ENCODE measurements at places on chromosomes 16 and 17. TPM values are rescaled to one million over a fixed set of nuclear protein-coding genes. Genes with fewer than 3 reads are reported as not detected.
A peak's percentile ranks its signal among the peaks of the same experiment; 100 is the strongest.

- no peak for DNase-seq
Measured at GRCh38 chr16:86926181-86927094, 348.1 kb downstream of the FOXL1 start.

GRCh38 chr16:55913716-55914115 lies 38.5 kb upstream of the CES5A start:
- DNase-seq = no peak

DNA sequence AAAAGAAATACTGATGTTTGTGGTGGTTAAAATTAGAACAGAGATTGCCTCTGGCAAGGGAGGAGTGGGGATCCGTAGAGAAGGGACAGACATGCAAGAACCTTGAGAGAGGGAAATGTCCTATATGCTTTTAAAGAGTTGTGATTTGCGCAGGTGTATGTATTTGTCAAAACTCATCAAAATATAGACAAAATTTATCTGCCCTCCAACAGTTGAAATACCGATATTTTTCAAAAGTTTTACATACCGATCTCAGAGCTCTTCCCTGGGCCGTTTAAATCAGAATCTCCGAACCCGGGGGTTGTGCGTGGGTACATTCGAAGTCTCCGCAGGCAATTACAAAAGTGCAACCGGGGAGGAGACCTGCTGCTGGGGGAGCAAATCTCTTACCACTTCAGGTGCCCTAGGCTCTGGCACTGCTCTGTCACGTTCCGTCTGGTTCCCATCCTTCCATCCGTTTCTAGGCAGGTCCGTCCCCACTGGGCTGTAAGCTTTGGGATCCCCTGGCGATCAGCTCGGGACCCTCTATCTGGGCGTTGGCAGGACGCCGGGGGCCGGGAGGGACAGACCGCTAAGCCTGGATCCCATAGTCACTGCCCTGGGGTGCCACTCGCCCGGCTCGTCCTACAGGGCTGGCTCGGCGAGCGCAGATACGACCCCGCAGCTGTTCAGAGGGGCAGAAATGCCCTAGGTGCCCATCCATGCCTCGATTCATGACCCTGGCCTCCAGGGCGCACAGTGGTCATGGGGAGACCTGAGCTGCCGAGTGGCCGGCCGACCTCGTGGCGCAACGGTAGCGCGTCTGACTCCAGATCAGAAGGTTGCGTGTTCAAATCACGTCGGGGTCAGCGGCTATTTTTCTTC lies 4.2 kb downstream of the BORCS6 start:
- peak; percentile 74 for DNase-seq

GRCh38 chr16:69555437-69555836 lies 10.3 kb upstream of the NFAT5 start:
- no peak for DNase-seq

DNA sequence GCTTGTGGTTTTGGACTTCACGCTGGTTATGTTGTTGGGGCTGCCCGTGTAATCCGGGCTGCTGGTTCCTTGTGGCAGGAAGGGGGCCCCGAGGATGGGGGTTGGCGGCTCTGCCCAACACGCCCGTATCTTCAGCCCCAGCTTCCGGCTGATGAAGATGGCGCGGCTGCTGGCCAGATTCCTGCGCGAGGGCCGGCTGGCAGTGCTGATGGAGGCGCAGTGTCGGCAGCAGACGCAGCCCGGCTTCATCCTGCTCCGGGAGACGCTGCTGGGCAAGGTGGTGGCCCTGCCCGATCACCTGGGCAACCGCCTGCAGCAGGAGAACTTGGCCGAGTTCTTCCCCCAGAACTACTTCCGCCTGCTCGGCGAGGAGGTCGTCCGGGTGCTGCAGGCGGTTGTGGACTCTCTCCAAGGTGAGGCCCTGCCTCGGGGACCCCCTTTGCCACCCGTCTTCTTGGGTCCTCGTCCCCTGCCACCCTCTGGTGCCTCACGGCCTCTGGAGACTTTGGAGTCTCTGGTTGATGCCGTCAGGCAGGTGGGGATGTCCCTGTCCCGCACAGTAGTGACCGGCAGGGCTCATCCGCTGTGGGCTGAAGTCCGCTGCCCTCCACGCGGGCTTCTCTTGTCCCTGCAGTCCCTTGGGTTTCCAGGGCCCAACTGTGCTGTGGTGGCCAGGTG lies 2.2 kb downstream of the TELO2 start:
- DNase-seq = no peak

DNA sequence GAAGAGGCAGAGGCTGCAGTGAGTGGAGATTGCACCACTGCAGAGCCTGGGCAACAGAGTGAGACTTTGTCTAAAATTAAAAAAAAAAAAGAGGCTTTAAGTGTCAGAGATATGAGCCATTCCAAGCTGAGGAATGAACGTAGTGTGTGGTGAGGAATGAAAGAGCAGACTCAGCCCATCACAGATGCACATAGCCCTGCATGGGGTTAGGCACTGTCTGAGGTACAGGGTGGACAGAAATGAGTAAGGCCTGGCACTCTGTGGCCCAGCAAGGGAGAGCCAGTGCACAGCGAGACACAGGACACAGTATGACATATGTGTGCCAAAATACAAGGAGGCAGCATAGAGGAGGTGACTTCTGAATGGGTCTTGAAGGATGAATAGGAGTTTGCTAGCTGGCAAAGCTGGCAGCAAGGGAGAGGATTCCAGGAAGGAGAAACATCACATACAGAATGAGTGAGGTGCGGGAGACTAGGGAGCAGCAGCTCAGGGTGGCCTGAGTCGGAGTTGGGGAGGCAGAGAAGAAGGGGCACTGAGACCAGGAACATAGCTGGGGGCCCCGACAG lies 8.7 kb upstream of the ZNF469 start:
- no peak for DNase-seq

- no peak for DNase-seq
Measured at GRCh38 chr17:962670-963069, 16.9 kb downstream of the NXN start.

GRCh38 chr17:61465550-61466237 lies 13.5 kb downstream of the TBX4 start:
- no peak for DNase-seq

DNA sequence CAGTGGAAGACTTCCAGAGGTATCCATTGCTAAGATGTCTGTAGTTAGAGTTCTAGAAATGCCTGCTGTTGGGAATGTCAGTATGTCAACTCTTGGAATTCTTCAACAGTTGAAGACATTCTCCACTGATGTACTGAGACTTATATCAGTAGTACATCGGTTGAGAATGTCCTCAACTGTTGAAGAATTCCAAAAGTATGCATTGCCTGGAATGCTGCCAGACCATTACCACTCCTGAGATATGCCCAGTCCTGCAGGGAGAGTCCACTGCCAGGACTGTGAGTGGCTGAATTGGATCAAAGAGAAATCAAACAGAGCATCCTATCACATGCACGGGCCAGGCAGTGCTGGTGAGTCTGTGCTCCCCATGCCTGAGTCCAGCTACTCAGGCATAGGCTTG lies 42.0 kb downstream of the IL21R start:
- DNase-seq = no peak

- no peak for DNase-seq
Measured at GRCh38 chr16:79850348-79850747, 249.8 kb upstream of the MAF start.

DNA sequence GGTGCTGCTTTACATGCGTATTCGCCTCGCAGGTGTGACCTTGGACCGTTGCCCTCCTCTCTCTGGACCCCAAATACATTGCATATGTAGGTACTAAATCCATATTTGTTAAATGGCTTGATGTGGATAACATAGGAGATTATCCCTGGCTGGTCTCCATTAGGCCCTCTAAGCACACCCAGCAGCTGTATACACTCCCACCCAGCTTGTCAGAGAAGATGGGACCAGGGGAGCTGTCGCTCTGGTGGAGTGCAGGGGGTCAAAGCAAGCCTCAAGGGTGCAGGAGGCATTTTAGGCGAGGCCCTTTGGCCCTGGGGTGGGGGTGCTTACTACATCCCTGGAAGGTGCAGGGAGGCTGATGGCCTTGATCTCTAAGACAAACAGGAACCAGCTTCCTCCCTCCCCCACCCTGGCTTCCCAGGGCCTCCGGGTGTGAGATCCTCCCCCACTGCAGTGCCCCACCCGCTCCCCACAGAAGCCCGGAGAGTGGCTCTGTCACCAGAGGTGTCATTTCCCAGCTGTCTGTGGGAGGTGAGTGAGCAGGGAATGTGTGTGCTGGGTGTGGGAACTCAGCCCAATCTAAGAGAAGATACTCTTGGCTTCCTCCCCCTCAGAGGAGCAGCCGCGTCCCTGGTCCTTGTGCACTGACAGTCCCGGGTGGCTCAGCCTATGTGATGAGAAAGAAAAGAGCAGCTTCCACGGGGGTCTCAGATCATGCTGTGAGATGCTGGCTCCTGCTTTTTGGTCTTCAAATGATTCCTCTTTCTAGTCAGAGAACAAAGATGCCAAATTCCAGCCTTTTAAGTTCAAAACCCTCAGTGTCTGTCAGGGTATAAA lies 1.4 kb upstream of the VAMP2 start:
- peak; percentile 81 for DNase-seq

PIPOX gene
- total RNA-seq = 1.7 TPM

Data from fibroblast of villous mesenchyme (primary cell).